ENCODE measurements at places on chromosomes 3 and 15. TPM values are rescaled to one million over a fixed set of nuclear protein-coding genes. Genes with fewer than 3 reads are reported as not detected.

CPLX3 gene
- not detected for total RNA-seq

MAP3K13 gene
- 42.6 TPM for total RNA-seq

CLRN1 gene
- not detected for total RNA-seq

ANKDD1A gene
- total RNA-seq = 7.1 TPM

FBXO40 gene
- not detected for total RNA-seq

LSAMP gene
- 4.4 TPM for total RNA-seq

PODXL2 gene
- total RNA-seq = 13.0 TPM

BTLA gene
- 12.9 TPM for total RNA-seq

ALDH1L1 gene
- total RNA-seq = 5.9 TPM

C2CD4A gene
- total RNA-seq = 0.75 TPM

ACSBG1 gene
- total RNA-seq = not detected

SCN11A gene
- total RNA-seq = 1.9 TPM

CHRNA3 gene
- 3.2 TPM for total RNA-seq

COX5A gene
- 187 TPM for total RNA-seq

FSIP1 gene
- 5.6 TPM for total RNA-seq

EPHA3 gene
- total RNA-seq = not detected

SERPINI1 gene
- 1.5 TPM for total RNA-seq

UQCC5 gene
- 22.1 TPM for total RNA-seq

KIF23 gene
- total RNA-seq = 1.9 TPM

LOXL1 gene
- 6.8 TPM for total RNA-seq

SCAMP5 gene
- 11.3 TPM for total RNA-seq

RPP14 gene
- total RNA-seq = 18.6 TPM

C3orf20 gene
- total RNA-seq = not detected

SI gene
- 23.0 TPM for total RNA-seq

GPR15 gene
- 4.5 TPM for total RNA-seq

ZIC4 gene
- not detected for total RNA-seq

DLL4 gene
- total RNA-seq = 1.5 TPM

ICE2 gene
- total RNA-seq = 83.4 TPM

HTR3E gene
- total RNA-seq = not detected

ECE2 gene
- not detected for total RNA-seq

RBPMS2 gene
- total RNA-seq = 17.7 TPM

LTF gene
- total RNA-seq = not detected

LYZL4 gene
- total RNA-seq = not detected
